ENCODE measurements at places on chromosomes 3 and 15. TPM values are rescaled to one million over a fixed set of nuclear protein-coding genes. Genes with fewer than 3 reads are reported as not detected.

The CCDC39 gene
- total RNA-seq: not detected

The IGDCC3 gene
- total RNA-seq: 0.10 TPM

DNA sequence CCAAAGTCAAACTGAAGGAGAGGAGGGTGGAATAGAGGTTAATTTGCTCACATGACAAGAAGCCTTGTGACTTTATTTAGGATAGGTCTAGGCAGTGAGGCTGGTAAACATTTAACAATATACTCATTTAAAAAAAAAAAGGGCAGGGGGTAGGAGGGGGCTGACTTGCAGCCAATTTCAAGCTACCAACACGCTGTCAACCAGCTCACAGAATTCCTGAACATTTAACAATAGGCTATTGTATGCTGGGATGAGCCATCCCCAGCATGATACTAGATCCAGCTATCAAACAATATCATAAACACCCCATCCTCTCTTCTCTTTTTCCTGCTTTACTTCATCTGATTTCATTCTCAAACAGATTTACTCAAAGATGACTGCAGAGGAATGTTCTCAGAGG, 1096.3 kb upstream of the CFAP20DC start:
- no peak for DNase-seq

The CMTM7 gene
- 4.4 TPM for total RNA-seq

DNA sequence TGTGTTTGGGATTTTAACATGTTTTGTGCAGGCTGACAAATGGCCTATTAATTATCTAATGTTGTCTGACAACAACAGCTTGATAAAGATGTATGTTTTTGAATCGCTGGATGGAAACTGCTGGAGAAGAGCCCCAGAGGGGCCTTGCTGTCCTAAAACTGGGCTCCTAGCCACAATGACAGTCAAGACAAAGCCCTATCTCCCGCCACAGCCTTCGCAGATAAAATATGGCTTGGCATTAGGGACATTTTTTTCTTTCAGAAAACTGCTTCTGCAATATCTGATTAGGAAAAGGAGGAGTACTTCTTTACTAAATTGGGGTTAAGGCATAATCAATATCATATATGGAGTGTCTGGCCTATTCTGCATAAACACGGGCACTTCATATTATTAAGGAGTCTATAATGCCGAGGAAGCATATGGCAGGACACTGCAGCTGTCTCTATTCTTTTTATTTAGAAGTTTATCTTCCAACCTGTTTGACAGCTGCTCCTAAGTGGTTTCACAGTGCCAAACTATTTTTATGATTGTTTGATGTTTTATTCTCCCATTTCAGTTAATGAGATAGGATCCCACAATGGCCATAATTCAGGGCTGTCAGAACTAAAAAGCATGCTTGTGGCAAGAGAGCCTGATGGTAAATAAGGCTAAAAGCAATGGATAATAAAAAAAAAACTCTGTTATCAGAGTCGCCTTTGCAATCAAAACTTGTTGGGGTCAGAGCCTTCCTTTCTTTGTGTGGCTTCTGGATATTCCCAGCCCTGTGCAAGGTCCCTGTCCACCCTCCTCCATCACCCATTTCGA, 210.1 kb downstream of the MECOM start:
- no peak for DNase-seq

GRCh38 chr3:16012086-16012485, 162.4 kb upstream of the GALNT15 start:
- no peak for DNase-seq

DNA sequence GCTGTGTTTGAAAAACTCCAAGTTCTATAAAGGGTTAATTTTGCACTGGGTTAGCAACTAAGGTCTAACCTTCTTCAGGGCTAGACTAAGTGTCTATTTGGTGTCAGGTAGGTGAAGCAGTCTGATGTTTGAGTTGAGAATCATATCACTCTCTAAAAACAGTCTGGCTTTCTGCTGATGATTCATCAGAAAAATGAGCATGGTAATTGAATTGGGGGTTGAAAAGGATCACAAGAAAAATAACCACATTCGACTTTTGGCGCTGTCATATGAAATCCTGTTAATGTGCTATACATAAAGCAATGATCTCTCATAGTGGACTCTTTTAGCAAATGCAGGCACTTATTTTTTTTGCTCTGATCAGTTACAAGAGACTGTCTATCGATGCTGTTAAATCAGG, 242.2 kb upstream of the AZI2 start:
- no peak for DNase-seq

DNA sequence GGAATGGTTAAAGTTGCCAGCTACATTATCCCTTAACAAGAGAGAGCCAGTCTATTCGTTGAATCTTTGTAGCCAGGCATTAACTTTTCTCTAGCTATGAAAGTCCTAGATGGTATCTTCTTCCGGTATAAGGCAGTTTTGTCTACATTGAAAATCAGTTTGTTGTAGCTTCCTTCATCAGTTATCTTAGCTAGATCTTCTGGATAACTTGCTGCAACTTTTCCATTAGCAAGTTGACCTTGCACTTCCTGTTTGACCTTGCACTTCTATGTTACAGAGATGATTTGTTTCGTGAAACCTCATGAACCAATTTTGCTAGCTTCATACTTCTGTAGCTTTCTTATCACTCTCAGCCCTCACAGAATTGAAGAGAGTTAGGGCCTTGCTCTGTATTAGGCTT, 24.1 kb downstream of the TOPAZ1 start:
- no peak for DNase-seq

The EOMES gene
- total RNA-seq: 0.17 TPM

Measured in left ventricle myocardium superior (tissue), 1 donor.